ENCODE measurements at places on chromosomes 3 and 15.

DNA sequence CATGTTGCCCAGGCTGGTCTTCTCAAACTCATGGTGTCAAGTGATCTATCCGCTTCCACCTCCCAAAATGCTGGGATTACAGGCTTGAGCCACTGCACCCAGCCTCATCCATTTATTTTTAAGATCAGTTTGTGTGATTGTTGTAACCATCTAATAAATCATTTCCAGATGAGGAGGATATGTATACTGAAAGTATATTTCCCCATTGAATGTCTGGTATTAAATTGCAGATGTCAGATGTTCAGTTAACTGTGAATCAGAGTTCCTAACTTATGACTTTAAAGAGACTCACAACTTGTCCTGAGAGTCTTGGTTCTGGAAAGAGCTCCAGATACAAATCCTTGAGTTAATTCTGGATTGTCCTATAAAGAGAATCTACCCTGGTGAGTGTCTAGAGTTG lies 62.4 kb downstream of the TRIM71 start:
- no peak overlapping the region for H3K27ac ChIP-seq
- H3K36me3 ChIP-seq: no peaks in the 10 kb centered on the region
- no peak for DNase-seq
- no peaks in the 10 kb centered on the region for H3K4me1 ChIP-seq
- H3K27me3 ChIP-seq: peaks cover 17% of the 10 kb centered on the region

- H3K4me3 ChIP-seq: no peak overlapping the region
- H3K27me3 ChIP-seq: no peaks in the 10 kb centered on the region
- no peak overlapping the region for H3K27ac ChIP-seq
- DNase-seq: no peak
- peaks cover 11% of the 10 kb centered on the region for H3K4me1 ChIP-seq
- H3K36me3 ChIP-seq: no peaks in the 10 kb centered on the region
Observed at GRCh38 chr3:187777331-187777941, 32.2 kb upstream of the BCL6 start.

GRCh38 chr3:138184994-138185393 lies 2.1 kb upstream of the ARMC8 start:
- H3K27ac ChIP-seq: no peak overlapping the region
- DNase-seq: no peak
- no peak overlapping the region for H3K4me3 ChIP-seq

DNA sequence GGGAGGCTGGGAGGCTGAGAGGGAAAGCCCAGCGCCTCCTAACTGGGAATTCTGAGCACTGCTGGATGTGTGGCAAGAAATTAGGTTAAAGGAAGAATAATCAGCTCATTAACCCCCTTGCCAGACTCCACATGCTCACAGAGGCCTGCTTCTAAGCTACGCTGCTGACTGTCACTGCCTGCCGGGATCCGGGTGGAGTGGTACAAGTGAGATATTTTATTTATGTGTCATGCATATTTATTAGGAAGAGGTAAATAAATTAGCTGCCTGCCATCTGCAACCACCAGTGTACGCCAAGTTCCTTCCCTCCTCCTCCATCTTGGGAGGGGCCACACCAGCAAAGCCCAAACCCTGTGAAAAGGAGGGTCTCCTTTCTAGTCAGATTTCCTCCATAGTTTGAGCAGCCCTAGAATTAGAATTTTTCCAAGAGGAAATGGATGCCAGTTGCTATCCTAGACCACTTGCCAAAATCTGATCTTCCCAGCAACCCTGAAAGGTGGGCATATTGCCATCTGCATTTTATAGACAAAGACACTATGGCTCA lies 43.5 kb upstream of the GRIP2 start:
- H3K27ac ChIP-seq: no peak overlapping the region
- peaks cover 88% of the 10 kb centered on the region for H3K27me3 ChIP-seq
- no peaks in the 10 kb centered on the region for H3K4me1 ChIP-seq
- H3K4me3 ChIP-seq: no peak overlapping the region
- no peaks in the 10 kb centered on the region for H3K36me3 ChIP-seq

- DNase-seq: peak; percentile 35
- H3K27ac ChIP-seq: peak overlapping the region; percentile 99
- no peaks in the 10 kb centered on the region for H3K27me3 ChIP-seq
- peaks cover 45% of the 10 kb centered on the region for H3K4me1 ChIP-seq
- H3K4me3 ChIP-seq: peak overlapping the region; percentile 96
- no peaks in the 10 kb centered on the region for H3K36me3 ChIP-seq
Observed at GRCh38 chr3:143970773-143971358, 757 bp upstream of the DIPK2A start.

DNA sequence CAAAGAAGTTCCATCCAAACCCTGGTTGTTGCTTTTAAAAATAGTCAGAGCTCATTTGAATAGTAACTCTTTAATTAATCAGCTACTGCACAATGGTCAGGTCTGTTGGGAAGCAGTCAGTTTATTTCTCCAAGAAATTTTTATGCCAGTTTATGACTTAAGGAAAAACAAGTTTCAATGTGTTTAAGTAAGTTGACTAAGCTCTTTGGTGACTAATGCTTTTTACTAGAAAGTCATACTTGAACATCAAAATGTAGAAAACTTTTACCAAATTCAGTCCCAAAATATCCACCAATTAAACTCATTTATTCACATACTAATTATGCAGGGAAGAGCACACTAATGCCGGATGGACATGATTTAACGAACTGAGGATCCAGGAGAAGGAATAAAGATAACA lies 22.1 kb downstream of the PRICKLE2 start:
- H3K27ac ChIP-seq: no peak overlapping the region
- H3K36me3 ChIP-seq: no peaks in the 10 kb centered on the region
- H3K4me1 ChIP-seq: peaks cover 22% of the 10 kb centered on the region

- no peak overlapping the region for H3K4me3 ChIP-seq
- DNase-seq: no peak
- no peak overlapping the region for H3K27ac ChIP-seq
- H3K4me1 ChIP-seq: peaks cover 5% of the 10 kb centered on the region
Observed at GRCh38 chr3:177440456-177441104, 243.3 kb upstream of the TBL1XR1 start.

DNA sequence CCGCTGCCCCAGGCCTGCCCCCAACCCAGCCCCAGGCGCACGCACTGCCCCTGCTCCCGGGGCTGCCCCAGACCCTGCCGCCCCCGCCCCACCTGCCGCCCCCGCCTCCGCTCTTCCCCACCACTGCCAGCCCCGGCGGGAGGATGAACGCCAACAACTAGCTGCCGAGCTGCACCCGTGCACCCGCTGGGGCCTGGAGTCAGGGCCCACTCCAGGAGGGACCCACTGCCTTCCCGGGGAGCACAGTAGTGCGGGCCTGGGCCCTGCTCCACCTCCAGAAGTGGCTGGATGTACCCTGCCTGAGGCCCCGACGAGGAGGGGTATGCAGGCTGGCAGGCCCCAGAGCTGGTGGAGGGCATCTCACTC lies 10.9 kb downstream of the ZBTB47 start:
- H3K36me3 ChIP-seq: peaks cover 4% of the 10 kb centered on the region
- H3K27me3 ChIP-seq: no peaks in the 10 kb centered on the region
- no peak overlapping the region for H3K27ac ChIP-seq
- peaks cover 62% of the 10 kb centered on the region for H3K4me1 ChIP-seq

- no peak overlapping the region for H3K4me3 ChIP-seq
- no peaks in the 10 kb centered on the region for H3K4me1 ChIP-seq
- H3K27ac ChIP-seq: no peak overlapping the region
- no peaks in the 10 kb centered on the region for H3K36me3 ChIP-seq
- no peaks in the 10 kb centered on the region for H3K27me3 ChIP-seq
Observed at GRCh38 chr3:167559924-167560323, 86.1 kb upstream of the SERPINI2 start.

DNA sequence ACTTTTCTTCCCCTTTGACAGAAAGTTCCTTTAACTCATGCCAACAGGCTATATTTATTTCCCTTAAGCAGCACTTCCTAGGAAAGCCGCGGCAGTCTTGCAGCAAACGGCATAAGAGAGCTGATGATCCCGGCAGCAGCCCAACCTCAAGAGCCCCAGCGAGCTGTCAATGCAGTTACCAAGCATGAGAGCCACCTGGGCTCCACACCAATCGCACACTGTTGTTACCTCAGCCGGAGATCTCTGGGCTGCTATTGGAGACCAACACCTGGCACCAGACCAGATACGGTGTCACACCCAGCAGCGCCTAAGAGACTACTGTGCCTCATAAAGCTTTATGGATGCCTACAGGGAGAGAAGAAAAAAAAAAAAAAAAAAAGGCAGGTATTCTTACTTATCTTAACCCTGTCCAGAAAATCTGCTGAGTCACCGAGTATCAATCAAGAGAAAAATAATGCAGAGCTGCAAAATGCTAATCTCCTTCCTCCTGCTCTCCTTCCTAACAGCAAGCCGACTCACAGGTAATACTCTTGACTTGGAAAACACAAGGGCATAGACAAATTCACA lies 11.7 kb downstream of the ABCC5 start:
- peak overlapping the region; percentile 69 for H3K27ac ChIP-seq
- no peaks in the 10 kb centered on the region for H3K27me3 ChIP-seq
- H3K36me3 ChIP-seq: peaks cover 29% of the 10 kb centered on the region
- peak; percentile 55 for DNase-seq
- peaks cover 72% of the 10 kb centered on the region for H3K4me1 ChIP-seq

- H3K4me1 ChIP-seq: no peaks in the 10 kb centered on the region
- DNase-seq: no peak
- H3K27me3 ChIP-seq: peaks cover 23% of the 10 kb centered on the region
- H3K4me3 ChIP-seq: no peak overlapping the region
Observed at GRCh38 chr3:133998691-133999241, 31.0 kb downstream of the SLCO2A1 start.

DNA sequence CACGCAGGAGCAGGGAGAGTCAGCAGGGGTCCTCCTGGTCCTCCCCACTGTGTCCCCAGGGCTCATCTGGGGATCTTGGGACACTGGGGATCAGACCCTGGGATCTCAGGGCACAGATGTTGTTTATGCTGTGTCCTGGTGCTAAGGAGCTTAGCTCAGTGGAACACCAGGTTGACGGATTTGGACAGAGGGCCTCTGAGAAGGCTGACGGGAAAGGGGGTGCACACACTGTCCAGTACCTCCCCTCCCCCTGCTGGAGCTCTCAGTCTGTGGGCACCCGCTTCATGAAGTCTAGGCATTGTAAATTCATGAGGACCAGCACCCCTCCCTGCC lies 21.9 kb upstream of the SEMA3F start:
- H3K4me1 ChIP-seq: peaks cover 11% of the 10 kb centered on the region
- DNase-seq: no peak
- no peak overlapping the region for H3K4me3 ChIP-seq
- no peaks in the 10 kb centered on the region for H3K27me3 ChIP-seq

- H3K4me3 ChIP-seq: no peak overlapping the region
- no peak overlapping the region for H3K27ac ChIP-seq
- DNase-seq: no peak
- H3K4me1 ChIP-seq: no peaks in the 10 kb centered on the region
- H3K27me3 ChIP-seq: no peaks in the 10 kb centered on the region
Observed at GRCh38 chr3:41126961-41127360, 72.3 kb upstream of the CTNNB1 start.

GRCh38 chr15:67178569-67179210 lies 75.8 kb downstream of the AAGAB start:
- peaks cover 49% of the 10 kb centered on the region for H3K4me1 ChIP-seq
- H3K36me3 ChIP-seq: peaks cover 34% of the 10 kb centered on the region
- DNase-seq: no peak
- no peaks in the 10 kb centered on the region for H3K27me3 ChIP-seq
- H3K27ac ChIP-seq: peak overlapping the region; percentile 38
- no peak overlapping the region for H3K4me3 ChIP-seq

GRCh38 chr3:111907151-111907550 lies 48.1 kb downstream of the PHLDB2 start:
- H3K27ac ChIP-seq: peak overlapping the region; percentile 37
- H3K36me3 ChIP-seq: peaks cover 6% of the 10 kb centered on the region
- no peak overlapping the region for H3K4me3 ChIP-seq
- peaks cover 95% of the 10 kb centered on the region for H3K4me1 ChIP-seq
- DNase-seq: no peak

GRCh38 chr3:32457971-32458471 lies 44.6 kb downstream of the CMTM6 start:
- no peak overlapping the region for H3K27ac ChIP-seq
- H3K36me3 ChIP-seq: peaks cover 6% of the 10 kb centered on the region
- H3K4me3 ChIP-seq: no peak overlapping the region
- H3K4me1 ChIP-seq: peaks cover 7% of the 10 kb centered on the region
- DNase-seq: no peak
- H3K27me3 ChIP-seq: no peaks in the 10 kb centered on the region
